ENCODE measurements at places on chromosomes 13 and 19.

GRCh38 chr13:101576455-101576854, 124.0 kb downstream of the ITGBL1 start:
- no peak for DNase-seq

DNA sequence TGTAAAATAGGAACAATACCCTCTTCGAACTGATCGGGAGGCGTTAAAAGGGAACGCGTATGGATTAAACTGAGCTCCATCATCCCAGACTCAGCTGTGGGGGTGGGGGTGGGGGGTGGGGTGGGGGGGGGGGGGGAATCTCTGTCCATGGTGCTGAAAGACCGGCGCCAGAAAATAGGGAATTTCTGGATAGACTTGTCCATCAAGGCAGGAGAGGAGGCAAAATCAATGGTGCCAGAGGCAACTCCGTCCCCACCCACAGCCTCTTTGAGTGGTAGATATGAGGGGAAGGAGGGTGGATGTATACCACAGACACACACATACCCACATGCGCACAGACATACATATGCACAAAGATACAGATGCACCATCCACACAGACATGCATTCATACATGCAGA, 37.4 kb downstream of the ZNF787 start:
- DNase-seq: no peak

- peak; percentile 53 for DNase-seq
Measured at GRCh38 chr13:97429681-97430081, 4.3 kb upstream of the RAP2A start.

DNA sequence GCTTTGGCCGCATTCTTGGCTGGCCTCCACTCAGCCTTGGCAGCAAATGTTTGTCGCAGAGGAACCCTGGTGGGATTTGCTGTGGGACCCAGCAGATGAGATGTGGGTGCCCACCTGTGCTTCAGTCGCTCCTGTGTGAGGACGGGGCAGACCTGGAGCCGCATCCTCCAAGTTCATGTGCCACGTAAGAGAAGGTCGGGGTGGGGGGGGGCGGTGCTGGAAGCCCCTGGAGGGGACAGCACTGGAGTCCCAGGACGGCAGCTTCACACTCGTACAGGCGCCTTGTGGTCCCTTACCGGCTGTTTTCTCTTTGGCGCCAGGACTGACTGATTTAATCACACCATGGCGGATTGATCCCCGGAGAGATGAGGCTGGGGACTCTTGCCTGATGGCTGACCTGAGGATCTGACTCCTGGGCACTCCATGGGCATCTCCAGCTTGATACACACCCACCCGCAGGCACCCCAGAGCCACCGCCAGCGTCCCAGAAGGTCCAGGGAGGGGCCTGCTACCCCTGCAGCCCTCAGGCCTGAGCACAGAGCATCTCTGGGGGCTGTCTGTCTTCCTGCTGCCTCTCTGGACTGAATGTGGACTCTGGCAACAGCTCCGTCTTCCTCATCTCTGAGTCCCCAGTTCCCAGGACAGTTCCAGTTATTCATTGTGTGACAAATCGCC, 10.0 kb upstream of the GRTP1 start:
- DNase-seq: no peak
